ENCODE measurements at places on chromosomes 5 and 9.

DNA sequence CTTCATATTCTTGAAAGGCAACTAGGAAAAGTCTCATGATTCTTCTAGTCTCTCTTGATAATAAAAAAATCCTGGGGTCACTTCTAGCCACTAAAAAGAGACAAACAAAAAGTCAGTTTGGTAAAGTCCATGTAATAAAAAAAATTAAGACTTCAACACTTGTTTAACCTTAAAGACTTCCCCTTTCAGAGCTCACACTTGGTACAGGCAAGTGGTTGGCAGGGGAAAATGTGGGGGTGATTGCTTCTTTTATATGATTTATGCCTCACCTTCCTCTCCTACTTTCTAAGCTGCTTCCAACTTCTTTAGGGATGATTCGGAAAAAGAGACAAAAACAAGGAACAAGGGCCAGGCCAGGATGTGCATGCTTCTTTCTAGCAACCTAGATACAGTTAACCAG lies 5.1 kb upstream of the ERCC6L2 start:
- no peak for DNase-seq

DNA sequence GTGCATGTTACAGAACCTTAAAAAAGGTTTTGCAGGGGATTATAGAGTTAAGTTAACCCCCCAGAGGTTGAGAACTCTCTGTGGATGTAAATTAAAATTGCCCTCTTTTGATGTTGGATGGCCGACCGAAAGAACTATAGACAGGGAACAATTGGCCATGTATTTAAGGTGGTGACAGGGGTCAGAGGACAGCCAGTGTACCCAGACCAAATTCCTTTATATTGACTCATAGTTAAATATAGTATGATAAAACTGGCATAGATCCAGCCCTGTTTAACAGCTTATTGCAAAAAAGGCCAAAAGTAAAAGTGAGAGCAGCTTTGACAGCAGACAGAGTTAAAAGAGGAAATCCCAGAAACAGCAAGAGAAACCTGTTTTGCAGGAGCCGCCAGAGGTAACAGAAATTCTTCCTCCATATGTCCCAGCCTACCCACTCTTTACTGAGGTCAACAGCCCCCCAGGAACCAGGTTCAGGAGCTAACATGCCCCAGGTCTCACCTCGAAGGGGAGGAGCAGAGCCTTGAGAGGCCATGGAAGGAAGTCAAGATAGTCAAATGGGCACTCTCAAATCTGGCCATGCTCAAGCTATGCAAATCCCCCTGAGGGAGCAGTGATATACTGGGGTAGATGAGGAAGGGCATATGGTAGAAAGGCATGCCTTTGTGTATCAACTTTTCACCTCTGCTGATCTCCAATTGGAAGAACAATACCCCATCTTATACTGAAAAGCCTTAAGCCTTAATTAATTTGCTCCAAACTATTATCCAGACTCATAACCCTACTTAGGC lies 156.4 kb upstream of the COX7C start:
- no peak for DNase-seq

- DNase-seq: no peak
Observed at GRCh38 chr5:139806111-139806510, 10.5 kb downstream of the PSD2 start.

DNA sequence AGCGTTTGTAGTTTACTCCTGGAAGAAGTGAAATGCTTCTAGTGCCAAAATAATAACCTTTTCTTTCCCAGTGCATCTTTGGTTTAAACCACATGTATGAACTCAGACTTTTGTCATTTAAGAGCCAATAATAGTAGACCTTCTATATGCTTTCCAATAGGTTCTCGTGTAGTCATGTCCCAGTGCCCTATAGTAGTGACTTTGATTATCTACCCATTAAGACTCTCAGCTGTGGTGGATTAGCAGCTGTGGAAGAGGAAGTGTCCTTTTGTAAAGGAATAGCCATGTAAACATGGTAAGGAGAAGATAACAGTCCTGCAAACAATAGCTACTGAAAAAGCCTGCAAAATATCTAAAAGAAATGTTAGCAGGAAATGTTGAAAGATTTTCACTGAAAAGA lies 765.3 kb downstream of the MTRR start:
- no peak for DNase-seq

DNA sequence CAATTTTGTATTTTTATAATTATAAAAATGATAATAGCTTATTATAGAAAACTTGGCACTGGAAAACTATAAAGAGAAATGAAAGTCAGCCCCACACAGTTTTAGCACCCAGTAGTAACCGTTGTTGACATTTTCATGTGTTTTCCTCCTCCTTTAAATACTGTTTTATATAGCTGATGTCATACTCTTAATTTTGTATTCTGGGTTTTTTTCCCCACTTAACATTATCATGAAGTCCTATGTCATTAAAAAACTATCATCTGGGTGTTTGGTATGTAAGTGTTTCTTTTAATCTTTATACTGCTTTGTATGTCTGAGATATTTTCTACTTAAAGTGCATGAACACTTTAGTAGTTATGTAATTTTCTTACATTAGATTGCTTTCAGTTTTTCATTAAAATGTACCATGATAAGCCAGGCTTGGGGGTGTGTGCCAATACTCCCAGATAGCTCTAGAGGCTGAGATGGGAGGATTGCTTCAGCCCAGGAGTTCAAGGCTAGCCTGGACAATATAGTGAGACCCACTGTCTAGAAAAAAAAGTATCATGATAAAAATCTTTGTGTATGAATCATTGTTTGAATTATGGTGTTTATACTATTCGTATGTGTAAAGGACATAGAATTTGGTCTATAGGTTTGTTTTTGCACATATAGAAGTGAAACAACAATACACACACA lies 2.7 kb downstream of the RAD50 start:
- no peak for DNase-seq

- DNase-seq: no peak
Observed at GRCh38 chr5:141493500-141494422, 4.9 kb downstream of the PCDHGC5 start.

DNA sequence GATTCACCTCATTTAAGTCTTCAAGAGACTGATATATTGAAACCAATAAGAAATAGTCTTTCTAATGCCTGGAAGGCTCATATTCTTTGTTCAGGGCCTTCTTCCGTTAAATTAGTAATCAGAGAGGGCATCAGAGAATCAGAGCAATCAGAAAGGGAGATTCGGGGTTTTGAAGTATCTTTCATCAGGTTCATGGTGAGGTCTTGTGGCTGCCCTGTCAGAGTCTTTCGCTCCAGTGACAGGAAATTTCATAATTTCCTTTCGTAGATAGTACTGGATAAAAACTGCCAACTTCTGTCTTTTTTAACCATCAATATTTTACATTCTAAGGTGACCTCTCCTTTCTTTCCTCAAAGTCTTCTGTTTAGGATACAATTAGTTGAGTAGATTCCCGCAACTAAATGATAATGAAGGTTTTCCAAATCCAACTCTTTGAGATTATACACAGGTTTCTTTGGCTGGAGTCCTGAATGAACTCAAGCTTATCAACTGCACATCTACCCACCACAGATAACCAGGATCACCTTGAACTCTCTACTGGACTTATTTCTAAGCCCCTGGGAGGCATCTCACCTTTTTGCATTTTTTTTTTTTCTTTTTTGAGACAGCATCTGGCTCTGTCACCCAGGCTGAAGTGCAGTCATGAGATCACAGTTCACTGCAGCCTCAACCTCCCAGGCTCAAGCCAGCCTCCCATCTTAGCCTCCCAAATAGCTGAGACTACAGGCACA lies 5.5 kb downstream of the IL31RA start:
- DNase-seq: no peak

GRCh38 chr5:152534641-152535040 lies 129.6 kb upstream of the NMUR2 start:
- DNase-seq: no peak

DNA sequence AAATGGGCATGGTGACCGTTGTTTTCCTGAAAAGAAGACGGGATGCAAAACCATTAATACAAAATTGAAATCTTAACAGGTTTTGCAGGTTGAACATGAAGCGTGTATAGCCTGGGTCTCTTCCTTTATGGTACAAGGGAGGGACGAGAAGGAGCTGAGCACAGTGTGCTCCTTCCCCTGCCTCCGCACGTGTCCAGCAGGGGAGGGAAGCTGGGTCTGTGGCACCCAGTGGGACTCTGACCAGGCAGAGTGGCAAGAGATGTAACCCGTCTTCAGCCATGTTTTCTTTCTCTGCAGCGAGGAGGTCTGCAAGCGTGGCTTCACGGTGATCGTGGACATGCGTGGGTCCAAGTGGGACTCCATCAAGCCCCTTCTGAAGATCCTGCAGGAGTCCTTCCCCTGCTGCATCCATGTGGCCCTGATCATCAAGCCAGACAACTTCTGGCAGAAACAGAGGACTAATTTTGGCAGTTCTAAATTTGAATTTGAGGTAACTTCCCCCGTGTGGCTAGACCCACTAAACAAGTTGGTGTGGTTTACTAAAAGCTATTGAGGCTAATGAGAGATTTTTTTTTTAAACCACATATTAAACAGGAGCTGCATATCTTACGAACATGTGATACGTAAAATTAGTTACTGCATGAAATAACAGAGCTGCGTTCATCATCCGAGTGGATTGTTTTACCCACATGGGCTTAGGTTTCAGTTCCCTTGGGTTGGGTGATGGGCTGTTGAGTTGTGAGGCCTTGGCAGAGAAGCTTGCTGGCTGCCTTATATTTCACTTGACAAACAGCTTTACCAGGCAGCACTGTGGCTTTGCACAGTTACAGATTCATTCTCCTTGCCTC lies 143.7 kb downstream of the TRIO start:
- DNase-seq: no peak

GRCh38 chr5:5340206-5340729 lies 82.2 kb upstream of the ICE1 start:
- DNase-seq: peak; percentile 100

DNA sequence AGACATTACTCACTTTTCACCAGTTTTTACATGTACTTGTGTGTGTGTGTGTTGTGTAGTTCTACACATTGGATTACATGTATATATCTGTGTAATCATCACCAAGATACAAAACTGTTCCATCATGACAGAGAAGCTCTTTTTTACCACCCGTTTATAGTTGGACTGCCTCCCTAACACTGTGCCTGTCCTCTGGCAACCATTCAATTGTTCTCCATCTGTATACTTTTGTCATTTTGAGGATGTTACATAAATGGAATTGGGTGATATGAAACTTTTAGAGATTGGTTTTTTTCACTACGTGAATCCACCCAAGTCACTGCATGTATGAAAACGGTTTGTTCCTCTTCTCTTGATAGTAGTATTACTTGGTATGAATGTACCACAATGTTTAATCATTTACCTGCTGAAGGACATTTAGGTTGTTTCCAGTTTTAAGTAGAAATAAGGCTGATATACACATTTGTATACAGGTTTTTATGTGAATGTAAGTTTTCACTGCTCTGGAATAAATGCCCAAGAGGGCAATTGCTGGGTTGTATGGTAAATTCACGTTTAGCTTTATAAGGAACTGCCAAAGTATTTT lies 126.2 kb downstream of the MAPKAP1 start:
- DNase-seq: no peak

- DNase-seq: no peak
Observed at GRCh38 chr5:96876292-96876850, at the start of gene ERAP2. Gene ERAP2 (plus strand): TSS chr5:96876500. CDS start chr5:96879686, 3,186 bp downstream.

DNA sequence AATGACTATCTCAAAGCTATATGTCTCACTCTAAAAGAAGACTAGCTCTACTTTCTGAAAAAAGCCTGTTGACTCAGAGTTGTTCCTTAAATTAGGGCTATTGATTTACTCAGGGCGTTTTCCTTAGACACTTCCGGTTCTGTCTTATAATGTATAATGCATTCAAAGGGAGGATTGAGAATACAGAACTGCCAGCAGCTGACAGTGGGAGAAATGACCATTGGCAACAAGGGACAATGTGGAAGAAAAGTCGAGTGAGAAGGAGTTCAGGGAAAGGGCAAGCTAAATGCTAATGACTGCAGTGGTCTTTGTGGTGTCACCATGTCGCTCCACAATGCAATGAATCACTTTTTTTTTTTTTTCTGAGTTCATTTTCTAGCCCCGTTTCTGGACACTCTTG lies 65.7 kb upstream of the ANKH start:
- no peak for DNase-seq

DNA sequence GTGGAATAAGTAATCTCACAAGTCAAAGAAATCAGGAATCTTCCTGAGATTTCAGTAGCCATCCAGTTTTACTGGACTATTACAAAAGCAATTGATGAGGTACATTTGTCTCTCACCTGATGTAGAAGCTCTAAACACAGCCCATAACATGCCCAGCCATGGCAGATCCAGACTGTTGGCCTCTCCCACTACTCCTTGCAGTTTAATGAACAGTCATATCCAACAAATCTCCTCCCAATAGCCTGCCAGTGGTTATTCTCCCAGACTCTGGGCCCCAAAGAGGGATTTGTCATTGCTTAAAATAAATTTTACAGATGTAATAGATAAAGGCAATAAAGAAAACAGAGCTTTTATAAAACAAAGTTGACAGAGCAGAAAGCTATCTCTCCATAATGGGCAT lies 80.8 kb downstream of the ZNF608 start:
- DNase-seq: no peak

DNA sequence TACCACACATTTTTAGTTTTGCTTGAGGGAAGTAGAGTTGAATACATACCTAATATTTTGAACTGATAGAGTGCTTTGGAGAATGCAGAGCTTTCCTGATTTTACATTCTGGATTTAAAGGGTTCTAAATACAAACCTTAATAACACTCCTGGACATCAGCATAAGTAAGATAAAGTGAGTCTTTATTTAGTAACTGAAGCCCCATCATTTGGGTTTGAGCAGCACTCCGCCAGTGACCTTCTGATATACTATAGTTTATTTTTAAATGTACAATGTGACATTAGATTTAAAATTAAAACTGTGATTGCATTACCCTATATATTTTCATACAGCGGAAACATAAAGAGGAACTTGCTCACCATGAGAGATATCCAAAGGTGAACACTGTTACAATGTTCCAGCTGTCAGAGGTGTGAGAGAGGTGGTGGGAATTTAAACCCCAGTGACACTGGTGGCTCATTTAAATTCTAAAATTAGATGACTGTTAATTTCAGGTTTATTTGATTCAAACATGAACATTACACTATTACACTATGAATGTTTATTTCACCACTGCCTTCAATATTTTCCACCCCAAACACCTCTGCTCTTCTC lies 203.0 kb upstream of the PCSK5 start:
- DNase-seq: no peak

GRCh38 chr5:179904463-179905160 lies 3.1 kb downstream of the TBC1D9B start:
- DNase-seq: no peak

DNA sequence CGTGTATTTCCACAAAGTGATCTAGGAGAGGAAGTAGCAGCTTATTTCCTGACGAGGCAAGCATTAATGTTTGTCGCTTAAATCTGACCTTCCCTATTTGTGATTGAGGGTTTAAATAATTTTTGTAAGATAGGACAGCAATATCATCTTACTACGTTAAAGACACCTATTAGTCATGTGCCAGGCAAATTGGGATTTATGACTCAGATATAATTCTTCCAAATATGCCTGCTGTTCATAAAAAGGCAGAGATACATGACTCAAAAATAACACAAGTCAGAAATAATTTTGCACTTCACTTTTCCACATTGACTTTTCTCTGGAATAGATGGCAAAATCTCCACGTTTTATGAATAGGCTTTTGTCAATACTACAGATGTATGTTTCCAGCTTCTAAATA lies 43.0 kb upstream of the CDH12 start:
- DNase-seq: no peak

GRCh38 chr9:73131461-73131860 lies 20.2 kb upstream of the ANXA1 start:
- DNase-seq: no peak

GRCh38 chr9:131693651-131694597 lies 46.0 kb downstream of the RAPGEF1 start:
- DNase-seq: no peak

GRCh38 chr9:3732077-3733038 lies 206.6 kb upstream of the RFX3 start:
- peak; percentile 82 for DNase-seq

GRCh38 chr5:87579678-87580077 lies 166.9 kb upstream of the CCNH start:
- no peak for DNase-seq

Measured in fibroblast of skin of left quadriceps (primary cell).